Renal cortical epithelial cell (primary cell): ENCODE measurements at places on chromosomes 1 and 21. TPM values are rescaled to one million over a fixed set of nuclear protein-coding genes. Genes with fewer than 3 reads are reported as not detected.

The C1orf210 gene
- 0.15 and 3.0 TPM in 2 replicates for total RNA-seq

The CHAF1B gene
- 0.70 and 3.1 TPM in 2 replicates for total RNA-seq

The MFSD2A gene
- total RNA-seq: 6.7 and 9.7 TPM in 2 replicates

DNA sequence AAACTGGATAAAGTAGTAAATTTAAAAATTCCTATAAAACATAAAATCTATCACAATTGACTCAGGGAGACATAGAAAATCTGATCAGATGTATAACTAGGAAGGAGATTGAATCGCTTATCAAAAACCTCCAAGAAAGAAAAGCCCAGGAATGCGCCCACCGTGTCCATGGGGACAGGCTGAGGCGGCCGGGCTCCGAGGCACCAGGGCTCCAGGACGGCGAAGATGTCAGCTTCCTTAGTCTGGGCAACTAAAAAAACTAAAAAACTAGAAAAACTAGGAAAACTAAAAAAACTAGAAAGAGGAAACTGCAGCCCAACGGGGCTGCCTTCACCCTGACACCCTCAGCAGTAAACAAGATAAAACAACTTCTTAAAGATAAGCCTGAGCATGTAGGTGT is 229.0 kb upstream of the RAB4A start:
- DNase-seq: no peak
